CD8-positive, alpha-beta memory T cell (primary cell): ENCODE measurements at places on chromosomes 12 and 14.

DNA sequence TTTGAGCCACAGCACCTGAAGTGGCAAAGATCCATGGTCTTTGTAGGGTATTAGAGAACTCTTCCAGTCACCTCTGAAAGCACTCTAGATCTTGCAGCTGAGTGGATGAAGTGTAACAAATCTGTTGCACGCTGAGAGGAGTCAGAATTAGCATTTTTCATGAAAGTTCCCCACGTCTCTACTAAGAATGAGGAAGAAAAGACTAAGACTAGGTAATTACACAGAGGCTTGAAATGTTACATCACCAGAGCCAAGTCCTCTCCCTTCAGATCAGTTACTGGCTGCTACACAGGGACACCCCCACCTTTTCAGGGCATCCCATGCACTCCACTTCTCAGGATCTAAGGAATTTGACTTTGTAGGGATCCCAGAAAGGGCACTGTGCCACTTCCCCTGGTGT, 98.6 kb upstream of the FKBP4 start:
- no peak overlapping the region for H3K27ac ChIP-seq
- DNase-seq, result no peak
- H3K27me3 ChIP-seq, result no peaks in the 10 kb centered on the region
- H3K36me3 ChIP-seq, result no peaks in the 10 kb centered on the region

DNA sequence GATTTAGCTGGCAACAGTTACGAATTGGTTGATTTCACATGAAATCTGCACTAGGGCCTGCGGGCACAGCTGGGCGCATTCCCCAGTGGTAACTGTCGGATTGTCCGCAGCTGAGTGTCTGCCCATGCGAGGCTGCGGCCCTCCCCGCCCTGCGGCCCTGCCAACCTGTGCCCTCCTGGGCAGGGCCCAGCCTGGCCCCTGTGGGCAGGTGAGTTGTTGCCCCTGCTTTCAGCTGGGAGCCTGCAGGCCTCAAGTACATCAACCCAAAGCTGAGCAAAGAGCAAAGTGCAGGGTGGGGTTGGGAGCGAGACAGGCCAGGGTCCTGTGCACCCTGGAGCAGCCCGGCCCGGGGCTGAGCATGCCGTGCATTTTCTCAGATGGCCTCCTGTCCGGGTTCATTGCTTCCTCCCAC, 89.1 kb downstream of the ADGRD1 start:
- H3K27me3 ChIP-seq, result no peaks in the 10 kb centered on the region
- no peak overlapping the region for H3K4me3 ChIP-seq
- no peak for DNase-seq

DNA sequence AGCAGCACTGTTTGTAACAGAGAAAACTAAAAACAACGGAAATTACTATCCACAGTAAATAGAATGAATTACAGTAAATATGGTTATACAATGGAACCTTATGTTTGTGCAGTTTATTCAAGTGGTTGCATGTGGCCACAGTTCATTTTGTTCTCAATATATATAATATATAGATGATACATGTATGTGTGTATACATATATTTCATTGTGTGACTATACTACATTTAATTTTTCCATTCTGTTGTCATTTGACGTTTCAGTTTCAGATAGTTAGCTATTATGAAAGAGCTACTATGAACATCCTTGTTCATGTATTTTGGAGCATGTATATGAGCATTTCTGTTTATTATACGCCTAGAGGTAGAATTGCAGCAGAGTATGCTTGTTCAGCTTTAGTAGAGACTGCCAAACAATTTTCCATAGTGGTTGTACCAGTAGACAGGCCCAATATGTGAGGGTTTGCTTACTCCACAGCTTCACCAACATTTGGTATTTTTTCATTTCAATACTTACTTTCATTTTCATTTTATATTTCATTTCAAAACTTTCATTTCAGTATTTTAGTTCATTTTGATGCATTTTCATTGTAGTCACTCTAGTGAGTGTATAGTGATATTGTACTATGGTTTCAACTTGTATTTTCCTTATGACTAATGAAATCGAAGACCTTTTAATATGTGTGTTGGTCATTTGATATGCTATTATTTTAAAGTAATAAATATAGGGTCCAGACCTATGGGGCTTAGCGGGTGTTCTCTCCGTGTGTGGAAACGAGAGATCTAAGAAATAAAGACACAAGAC, 141.5 kb upstream of the FGD4 start:
- H3K4me1 ChIP-seq, result no peaks in the 10 kb centered on the region
- H3K27ac ChIP-seq, result no peak overlapping the region
- no peak overlapping the region for H3K4me3 ChIP-seq
- no peaks in the 10 kb centered on the region for H3K27me3 ChIP-seq

DNA sequence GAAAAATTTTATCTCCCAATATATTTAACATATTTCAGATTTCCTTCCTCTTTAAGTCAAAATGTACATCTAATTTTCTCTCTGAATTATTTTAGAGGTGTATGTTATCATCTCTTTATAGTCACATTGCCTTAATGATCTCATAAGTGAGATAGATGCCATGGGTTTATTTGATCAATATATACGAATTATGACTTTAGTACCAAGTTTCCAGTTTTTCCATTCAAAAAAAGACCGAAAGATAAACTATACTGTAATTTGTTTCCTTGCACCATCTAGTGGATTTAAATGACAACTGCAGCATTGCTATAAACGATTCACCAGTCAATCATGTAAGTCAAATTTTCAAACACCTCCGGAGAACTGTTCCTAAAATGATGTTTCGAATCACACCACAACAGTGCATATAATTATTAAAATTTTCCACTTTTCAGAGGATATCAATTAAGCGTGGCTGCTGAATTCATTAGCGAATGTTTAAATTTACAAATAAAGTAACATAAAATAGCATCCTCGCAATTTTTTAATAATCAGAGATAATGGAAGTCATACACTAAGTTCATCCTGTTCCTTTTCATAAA, 419 bp upstream of the ATXN7L3B start:
- DNase-seq, result no peak
- peak overlapping the region; percentile 98 for H3K27ac ChIP-seq
- peak overlapping the region; percentile 95 for H3K4me3 ChIP-seq
- no peaks in the 10 kb centered on the region for H3K27me3 ChIP-seq
- H3K4me1 ChIP-seq, result peaks cover 39% of the 10 kb centered on the region
- H3K36me3 ChIP-seq, result peaks cover 5% of the 10 kb centered on the region

- no peaks in the 10 kb centered on the region for H3K27me3 ChIP-seq
- no peaks in the 10 kb centered on the region for H3K36me3 ChIP-seq
- no peak for DNase-seq
- no peak overlapping the region for H3K4me3 ChIP-seq
Observed at GRCh38 chr12:132465269-132466190, 24.4 kb upstream of the FBRSL1 start.

DNA sequence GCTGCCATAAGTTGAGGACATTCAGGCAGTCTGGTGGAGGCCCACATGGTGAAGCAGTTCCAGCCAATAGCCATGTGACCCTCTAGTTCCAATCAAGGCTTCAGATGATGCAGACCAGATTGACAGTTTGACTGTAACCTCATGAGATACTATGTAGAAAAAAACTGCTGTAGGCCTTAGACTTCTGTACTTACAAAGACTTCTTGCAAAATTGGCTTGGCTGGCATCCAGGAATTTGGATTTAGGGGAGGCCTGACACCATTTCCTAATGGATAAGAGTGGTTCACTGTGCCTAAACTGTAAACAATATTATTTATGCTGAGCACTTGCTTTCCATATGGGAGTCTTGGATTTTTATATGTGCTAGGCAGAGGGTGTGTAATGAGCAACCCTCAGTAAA, 76.4 kb downstream of the RGS6 start:
- H3K27me3 ChIP-seq, result no peaks in the 10 kb centered on the region
- H3K36me3 ChIP-seq, result no peaks in the 10 kb centered on the region
- H3K4me3 ChIP-seq, result no peak overlapping the region
